ENCODE measurements at places on chromosomes 6 and 20.

DNA sequence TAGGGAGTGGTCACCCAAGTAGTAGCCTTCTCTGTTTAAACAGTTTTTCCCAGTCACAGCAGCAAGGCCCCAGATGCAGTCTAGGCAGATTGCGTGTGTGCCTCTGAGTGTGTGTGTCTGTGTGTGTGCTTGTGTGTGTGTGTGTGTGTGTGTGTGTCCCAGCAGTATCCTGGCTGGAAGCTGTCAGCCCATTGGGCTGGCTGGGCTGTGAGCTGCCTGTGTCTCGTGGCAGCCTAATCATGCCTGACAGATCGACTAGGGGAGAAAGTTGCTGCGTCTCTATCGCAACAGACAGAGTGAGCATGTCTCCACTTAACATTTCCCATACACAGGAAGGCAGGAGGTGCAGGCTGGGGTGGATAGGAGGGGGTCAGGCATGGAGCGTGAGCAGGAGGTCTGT, 42.9 kb upstream of the LRFN2 start:
- no peak for DNase-seq

DNA sequence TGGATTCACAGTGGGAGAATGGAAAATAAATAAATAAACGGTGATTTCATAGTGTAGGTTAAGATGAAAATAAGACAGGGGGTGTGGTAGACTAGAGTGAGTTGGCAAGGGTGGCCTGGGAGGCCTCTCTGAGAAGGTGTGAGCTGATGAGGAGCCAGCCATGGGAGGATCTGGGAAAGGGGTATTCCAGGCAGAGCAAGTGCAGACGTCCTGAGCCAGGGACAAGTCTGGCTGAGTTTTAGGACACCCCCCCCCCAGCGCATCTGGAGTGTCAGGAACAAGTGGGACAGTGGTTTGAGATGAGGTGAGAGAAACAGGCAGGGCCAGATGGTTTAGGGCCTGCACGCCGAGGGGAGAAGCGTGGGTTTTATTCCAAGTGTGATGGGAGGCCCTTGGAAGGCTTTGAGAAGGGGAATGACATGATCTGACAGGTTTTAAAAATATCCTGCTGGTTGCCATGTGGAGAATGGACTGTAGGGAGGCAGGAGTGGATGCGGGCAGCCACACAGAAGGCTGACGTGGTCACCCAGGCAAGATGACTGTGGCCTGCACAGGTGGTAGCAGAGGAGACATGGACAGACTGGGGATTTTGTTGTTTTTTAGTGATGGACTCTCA, 21.1 kb upstream of the CCM2L start:
- no peak for DNase-seq

DNA sequence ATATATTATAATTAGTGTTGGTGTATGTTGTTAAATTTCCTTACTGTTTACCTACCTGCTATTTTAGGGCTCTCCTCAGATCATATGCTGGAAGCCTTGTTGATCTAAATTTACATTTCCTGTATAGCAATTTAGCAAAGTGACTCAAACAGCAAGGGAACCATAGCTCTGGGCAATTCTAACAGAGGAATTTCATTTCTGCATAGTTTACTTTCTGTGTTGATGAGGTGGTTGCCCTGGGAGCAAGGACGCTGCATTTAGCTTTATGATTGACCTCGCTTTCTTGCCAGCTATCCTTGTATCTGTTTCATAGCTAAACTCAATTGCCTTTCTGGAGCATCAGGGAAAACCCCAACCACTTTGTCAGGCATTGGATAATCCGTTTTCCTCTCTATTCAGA, 810.8 kb downstream of the GRIK2 start:
- no peak for DNase-seq

- no peak for DNase-seq
Measured at GRCh38 chr6:156056085-156056484, 600.4 kb upstream of the NOX3 start.

GRCh38 chr20:8095648-8096572, 36.2 kb upstream of the PLCB1 start:
- DNase-seq: no peak

DNA sequence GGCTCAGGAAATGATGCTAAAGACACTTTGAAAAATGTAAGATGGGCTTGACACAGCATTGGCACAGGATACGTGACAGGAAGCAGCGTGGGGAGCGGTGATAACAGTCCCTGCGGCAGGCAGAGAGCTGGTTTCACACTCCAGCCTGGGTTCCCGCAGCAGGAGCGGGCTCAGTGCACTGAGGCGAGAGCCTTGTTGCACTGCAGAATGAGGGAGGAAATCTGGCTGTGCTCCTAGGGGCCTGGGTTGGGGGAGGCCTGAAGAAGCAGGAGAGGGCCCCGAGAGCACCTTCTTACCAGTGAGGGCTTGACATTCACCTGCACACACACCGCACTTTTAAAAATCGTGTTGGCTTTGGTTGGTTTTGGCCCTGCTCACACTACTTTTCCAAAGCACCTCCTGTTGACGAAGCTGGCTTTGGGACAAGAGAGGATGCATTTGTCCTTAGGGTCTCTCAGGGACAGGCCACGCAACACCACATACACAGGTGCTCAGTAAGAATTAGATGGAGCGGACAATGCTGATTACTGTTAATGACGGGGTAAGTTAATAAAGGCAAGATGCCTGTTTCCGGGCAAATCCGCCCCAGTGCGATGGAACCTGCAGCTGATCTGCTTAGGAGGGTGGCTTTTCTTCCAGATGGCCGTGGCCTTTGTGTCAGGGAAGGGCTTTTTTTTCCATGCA, 49.4 kb upstream of the ARMC2 start:
- DNase-seq: no peak

DNA sequence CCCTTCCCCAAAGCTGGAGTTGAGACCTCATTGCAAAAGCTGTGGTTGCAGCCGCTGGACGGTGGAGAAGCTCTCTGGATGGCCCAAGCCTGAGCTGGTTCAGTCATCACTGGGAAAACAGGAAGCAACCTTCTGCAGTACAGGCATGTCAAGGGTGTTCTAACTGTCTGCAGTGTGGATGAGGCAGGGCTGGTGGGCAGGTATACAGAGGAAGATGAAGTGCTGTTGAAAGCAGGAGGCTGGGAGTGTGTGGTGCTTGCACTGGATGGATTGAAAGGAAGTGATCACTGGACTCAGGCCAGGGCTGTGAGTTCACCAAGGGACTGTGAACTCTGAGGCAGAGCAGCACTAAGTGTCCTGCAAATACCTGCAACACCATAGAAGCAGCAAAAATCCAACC, 89.0 kb upstream of the NOX3 start:
- no peak for DNase-seq

DNA sequence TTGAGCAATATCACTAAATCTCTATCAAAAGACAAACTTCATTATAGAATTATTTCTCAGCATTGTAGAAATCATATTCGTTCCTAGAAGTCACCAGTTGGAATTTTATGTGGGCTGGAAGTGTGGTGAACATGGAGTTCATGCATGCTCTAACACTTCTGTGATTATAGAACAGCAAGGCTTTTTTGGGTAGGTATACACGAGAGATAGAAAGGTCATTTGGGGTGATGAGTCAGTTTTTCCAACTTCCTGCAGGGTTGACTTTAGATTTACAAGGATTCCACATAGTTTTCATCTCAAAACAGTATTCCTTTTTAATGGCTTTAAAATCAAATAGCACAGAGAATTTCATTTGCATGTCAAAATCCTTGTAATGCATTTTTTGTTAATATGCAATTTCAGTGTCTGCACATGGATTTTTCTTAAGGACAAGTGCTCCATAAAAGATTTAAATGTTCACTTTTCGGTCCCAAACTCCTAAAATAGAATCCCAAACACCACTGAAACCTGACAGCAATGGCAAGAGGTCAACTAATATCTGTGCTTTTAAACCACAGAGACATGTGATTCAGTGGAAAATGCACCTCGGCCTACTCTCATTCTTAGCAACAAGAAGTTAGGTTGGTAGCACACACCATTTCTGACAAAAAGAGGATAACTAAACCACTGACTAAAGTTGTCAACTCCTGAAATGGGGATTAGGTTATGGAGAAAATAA, 211.0 kb downstream of the MOXD1 start:
- DNase-seq: no peak

GRCh38 chr6:143529095-143529494, 17.6 kb upstream of the FUCA2 start:
- DNase-seq: no peak

DNA sequence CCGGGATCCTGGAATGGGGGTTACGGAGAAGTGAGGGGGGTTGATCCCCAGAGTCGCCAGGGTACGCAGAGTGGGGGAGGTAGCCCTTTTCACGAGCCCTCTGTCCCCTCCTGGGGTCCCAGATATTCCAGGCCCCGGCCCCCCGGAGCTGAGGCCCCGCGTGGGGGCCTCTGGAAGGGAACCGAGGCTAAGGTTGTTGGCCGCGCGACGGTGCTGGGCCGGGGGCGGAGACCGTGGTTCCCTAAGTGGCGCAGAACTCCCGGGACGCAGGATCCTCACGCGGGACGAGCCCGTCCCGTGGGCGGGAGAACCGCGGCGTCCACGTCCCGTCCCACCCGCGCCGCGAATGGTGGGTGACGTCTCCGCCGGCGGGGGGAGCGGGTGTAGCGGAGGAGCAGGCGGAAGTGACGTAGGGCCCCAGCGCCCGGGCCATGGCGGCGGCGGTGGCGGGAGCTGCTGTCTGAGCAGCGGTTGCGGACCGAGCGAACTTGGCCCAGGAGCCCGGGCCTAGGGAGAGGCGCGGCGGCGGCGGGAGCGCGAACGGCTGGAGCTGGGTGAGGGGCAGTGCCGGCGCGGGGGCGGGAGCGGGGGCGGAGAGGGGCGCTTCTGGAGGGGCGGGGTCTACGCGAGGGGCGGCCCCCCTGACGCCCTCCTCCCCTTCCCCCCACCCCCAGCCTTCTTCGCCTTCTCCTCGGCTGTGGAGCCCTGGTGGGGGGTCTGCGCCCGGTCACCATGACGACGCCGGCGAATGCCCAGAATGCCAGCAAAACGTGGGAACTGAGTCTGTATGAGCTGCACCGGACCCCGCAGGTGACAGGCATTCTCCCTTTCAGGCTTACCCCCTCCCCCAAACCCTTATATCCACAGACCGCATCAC, at the start of gene RING1:
Gene RING1, plus strand, starts transcription at position 410 of the 877 bp plus-strand sequence. Its CDS starts 323 bp downstream, at position 733.
- DNase-seq: peak; percentile 94

GRCh38 chr20:16189371-16189770, 383.9 kb downstream of the KIF16B start:
- no peak for DNase-seq

All from germinal center (tissue), 1 donor.